ENCODE measurements at places on chromosomes 16 and 17. TPM values are rescaled to one million over a fixed set of nuclear protein-coding genes. Genes with fewer than 3 reads are reported as not detected.

Gene CES1
- total RNA-seq, result 3.2 TPM

Gene SALL1
- total RNA-seq, result not detected

Gene NOD2
- 0.74 TPM for total RNA-seq

Gene ZNF771
- total RNA-seq, result 8.0 TPM

Gene HBQ1
- total RNA-seq, result 0.58 TPM

Gene CCL8
- total RNA-seq, result not detected

Gene STX1B
- total RNA-seq, result 0.11 TPM

Gene CHST5
- not detected for total RNA-seq

Gene ITGA2B
- total RNA-seq, result 0.08 TPM

Gene CCL16
- total RNA-seq, result not detected

Gene TNP2
- total RNA-seq, result not detected

Gene CDRT4
- total RNA-seq, result 0.84 TPM

Gene FBXW10
- 0.52 TPM for total RNA-seq

Gene TBC1D28
- total RNA-seq, result not detected

- H3K36me3 ChIP-seq, result no peaks in the 10 kb centered on the region
- H3K27ac ChIP-seq, result peak overlapping the region; percentile 94
- peak; percentile 87 for DNase-seq
These were observed 500 bp downstream of the MAF start for GRCh38 chr16:79599837-79600637.

DNA sequence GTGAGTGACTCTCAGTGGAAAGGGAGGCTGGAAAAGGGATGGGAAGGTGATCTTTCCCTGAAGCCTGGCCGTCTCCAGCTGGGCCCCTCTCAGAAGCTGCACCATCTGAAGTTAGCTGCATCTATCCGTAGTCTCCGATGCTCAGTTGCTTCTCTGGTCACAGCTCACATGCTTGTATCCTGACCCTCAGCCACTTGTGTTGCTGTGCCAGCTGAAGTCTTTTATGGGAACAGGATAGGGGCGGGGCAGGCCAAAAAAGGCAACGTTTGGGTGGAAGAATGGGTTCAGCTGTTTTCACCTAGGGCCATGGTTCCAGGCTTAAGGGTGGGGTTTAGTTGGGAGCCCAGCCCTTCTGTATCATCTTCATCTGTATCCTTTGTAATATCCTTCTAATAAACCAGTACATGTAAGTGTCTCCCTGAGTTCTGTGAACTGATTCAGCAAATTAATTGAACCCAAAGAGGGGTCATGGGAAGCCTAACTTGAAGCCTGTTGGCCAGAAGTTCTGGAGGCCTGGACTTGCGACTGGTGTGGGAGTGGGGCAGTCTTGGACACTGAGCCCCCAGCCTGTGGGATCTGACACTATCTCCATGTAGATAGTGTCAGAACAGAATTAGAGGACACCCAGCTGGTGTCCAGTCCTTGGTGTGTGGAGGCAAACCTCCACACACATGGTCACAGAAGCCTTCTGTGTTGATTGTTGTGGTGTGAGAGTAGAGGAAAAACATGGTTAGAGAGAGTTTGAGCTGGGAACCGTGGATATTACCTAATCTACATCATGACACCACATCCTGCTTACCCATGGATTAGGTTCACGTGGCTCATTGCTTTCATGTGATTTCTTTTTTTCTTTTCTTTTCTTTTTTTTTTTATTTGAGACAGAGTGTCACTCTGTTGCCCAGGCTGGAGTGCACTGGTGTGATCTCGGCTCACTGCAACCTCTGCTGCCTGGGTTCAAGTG lies 49.3 kb upstream of the FBXO47 start:
- no peak overlapping the region for H3K27ac ChIP-seq
- DNase-seq, result no peak
- no peaks in the 10 kb centered on the region for H3K27me3 ChIP-seq
- H3K4me1 ChIP-seq, result no peaks in the 10 kb centered on the region

DNA sequence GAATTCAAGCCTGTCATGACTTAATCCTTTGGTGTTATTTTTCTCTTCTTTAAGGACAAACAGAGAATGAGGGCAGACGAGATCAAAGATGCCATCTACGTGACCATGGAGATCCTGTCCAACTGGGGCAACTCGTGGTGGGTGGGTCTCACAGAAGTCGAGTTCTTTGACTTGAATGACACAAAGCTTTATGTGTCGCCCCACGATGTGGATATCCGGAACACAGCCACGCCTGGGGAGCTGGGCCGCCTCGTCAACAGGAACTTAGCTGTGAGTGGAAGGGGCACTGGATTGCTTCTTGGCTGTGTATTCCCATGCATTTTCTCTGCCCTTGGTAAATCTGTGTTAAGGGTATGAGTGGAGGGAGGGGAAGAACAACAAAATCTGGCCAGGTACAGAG lies 158.7 kb downstream of the KATNIP start:
- no peak overlapping the region for H3K4me3 ChIP-seq
- no peaks in the 10 kb centered on the region for H3K36me3 ChIP-seq
- H3K27ac ChIP-seq, result no peak overlapping the region
- DNase-seq, result no peak
- H3K27me3 ChIP-seq, result no peaks in the 10 kb centered on the region
- no peaks in the 10 kb centered on the region for H3K4me1 ChIP-seq

DNA sequence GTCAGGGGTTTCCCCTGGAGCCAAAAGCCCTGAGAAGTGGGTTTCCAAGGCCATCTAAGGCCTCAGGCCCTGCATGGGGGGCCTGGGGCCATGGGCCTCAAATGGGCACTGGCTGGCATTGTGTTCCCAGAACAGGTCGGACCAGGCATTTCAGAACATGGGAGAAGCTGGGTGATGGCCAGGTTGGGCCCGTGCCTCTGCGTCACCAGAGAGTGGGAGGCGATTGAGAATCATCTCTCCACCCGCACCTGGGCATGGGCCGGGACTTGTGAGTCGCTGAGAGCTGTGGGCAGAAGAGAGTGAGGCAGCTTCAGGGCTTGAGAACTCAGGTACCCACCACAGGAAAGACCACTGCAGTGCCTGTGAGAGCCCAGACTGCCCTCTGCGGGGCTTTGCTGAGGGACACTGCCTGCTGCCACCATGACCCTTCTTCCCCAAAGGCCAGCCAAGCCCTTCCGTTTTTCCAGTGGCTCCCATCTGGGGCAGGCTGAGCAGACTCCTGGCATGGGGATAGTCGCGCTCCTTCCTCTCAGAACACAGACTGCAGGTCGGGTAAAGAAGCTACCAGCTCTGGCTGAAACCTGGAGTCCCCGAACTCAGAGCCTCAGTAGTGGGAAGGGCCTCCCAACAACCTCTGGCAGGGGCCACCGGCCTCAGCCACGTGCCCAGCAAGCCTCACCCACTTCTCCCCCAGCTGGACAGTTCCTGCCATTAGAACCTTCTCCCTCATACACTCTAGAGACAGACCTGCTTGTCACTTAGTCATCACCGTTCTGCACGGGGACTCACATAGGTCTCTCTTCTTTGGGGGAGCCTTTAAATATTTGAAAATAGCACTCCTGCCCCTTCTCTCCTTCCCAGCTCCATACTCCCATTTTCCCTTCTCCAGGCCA lies 1.6 kb downstream of the RAB11FIP4 start:
- no peak overlapping the region for H3K27ac ChIP-seq
- no peaks in the 10 kb centered on the region for H3K4me1 ChIP-seq
- H3K36me3 ChIP-seq, result no peaks in the 10 kb centered on the region

DNA sequence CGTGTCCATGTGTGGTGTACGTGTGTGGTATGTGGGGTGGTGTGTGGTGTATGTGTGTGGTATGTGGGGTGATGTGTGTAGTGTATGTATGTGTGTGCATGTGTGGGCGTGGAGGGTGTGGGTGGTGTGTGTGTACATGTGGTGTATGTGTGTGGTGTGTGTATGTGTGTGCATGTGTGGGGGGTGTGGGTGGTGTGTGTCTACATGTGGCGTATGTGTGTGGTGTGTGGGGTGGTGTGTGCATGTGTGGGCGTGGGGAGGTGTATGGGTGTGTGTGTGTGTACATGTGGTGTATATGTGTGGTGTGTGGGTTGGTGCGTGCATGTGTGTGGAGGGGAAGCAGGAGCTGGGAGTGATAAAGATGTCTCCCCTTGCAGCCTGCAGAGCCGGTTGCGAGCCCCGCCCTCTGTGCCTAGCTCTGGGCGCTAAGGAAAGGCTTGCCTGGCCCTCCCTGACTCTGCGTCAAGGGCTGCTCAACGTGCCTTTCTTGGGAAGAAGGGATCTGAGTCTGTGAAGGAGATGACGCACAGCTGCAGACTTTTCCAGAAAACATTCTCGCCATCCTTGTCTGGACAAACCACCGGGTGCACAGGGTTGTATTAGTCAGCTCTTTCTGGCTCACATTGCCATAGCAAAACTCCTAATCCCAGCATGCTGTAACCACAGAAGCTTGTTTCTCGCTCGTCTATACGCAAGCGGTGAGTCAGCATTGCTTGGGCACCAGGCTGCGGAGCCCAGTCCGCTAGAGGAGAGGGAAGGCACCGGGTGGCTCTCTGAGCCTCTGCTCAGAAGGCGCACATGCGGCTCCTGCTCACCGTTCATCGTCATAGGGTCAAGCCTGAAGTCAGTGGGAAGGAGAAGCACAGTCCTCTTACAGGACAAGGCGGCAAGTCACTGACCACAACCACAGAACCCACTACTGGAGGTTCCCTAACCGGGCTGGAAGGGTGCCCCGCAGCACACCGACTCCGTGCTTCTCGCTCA lies 2.0 kb upstream of the CD300H start:
- no peak overlapping the region for H3K4me3 ChIP-seq
- peak overlapping the region; percentile 58 for H3K27ac ChIP-seq
- H3K27me3 ChIP-seq, result no peaks in the 10 kb centered on the region
- no peaks in the 10 kb centered on the region for H3K36me3 ChIP-seq
- H3K4me1 ChIP-seq, result no peaks in the 10 kb centered on the region

GRCh38 chr16:85338989-85339685 lies 226.9 kb upstream of the CIBAR2 start:
- H3K36me3 ChIP-seq, result no peaks in the 10 kb centered on the region
- no peak overlapping the region for H3K4me3 ChIP-seq
- DNase-seq, result no peak
- no peak overlapping the region for H3K27ac ChIP-seq
- no peaks in the 10 kb centered on the region for H3K4me1 ChIP-seq
- H3K27me3 ChIP-seq, result no peaks in the 10 kb centered on the region

DNA sequence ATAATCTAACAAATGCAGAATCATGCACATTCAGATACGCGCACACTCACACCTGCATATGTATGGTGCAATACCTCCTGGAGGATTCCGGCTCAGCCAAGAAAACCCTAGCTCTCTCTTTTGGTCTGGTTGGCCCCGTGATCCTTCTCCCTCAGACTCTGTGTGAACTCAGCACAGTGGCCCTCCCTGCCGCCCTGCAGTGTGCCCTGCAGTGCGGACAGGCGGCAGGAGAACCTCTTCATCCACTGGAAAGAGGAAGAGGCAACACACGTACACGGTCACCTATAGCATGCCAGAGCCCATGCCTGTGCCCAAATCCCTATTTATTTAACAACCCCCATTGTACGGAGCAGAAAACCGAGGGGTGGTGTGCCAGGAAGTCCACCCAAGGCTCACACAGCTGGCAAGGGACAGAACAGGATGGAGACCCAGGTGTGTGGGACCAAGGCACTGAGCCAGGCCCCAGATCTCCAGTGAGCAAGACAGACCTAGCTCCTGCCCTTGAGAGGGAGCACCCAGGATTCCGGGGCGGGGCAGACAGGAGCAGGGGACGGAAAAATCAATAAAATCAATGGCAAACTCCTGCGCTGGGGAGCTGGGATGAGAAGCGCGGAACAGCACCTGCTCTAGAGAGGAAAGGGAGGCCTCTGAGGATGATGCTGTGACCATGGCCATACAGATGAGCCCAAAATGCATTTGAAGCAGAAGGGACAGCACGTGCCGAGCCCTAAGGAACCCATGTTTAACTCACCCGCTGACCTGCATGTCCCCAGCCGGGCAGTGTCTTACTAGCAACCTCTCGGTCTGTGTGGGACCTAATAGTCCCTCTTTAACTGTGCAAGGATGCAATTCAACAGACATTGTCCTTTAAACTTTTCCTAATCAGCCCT lies 54.7 kb upstream of the CIBAR2 start:
- H3K27ac ChIP-seq, result peak overlapping the region; percentile 73
- no peaks in the 10 kb centered on the region for H3K36me3 ChIP-seq
- H3K27me3 ChIP-seq, result no peaks in the 10 kb centered on the region
- H3K4me1 ChIP-seq, result peaks cover 65% of the 10 kb centered on the region

GRCh38 chr16:49203361-49203760 lies 78.3 kb downstream of the CBLN1 start:
- H3K36me3 ChIP-seq, result no peaks in the 10 kb centered on the region
- no peaks in the 10 kb centered on the region for H3K4me1 ChIP-seq
- no peak for DNase-seq
- H3K27ac ChIP-seq, result no peak overlapping the region

GRCh38 chr17:50059256-50059655 lies 3.3 kb downstream of the ITGA3 start:
- peak overlapping the region; percentile 92 for H3K27ac ChIP-seq
- no peaks in the 10 kb centered on the region for H3K27me3 ChIP-seq
- H3K4me1 ChIP-seq, result peaks cover 82% of the 10 kb centered on the region
- peak overlapping the region; percentile 76 for H3K4me3 ChIP-seq

GRCh38 chr16:84194470-84195200 lies 3.7 kb downstream of the ADAD2 start:
- H3K4me3 ChIP-seq, result no peak overlapping the region
- H3K27me3 ChIP-seq, result no peaks in the 10 kb centered on the region
- no peaks in the 10 kb centered on the region for H3K4me1 ChIP-seq
- no peak overlapping the region for H3K27ac ChIP-seq

GRCh38 chr17:63973930-63974593 lies 1.3 kb upstream of the SCN4A start:
- DNase-seq, result peak; percentile 93
- no peaks in the 10 kb centered on the region for H3K27me3 ChIP-seq
- H3K27ac ChIP-seq, result peak overlapping the region; percentile 93

GRCh38 chr16:57044931-57045693 lies 47.3 kb upstream of the CPNE2 start:
- DNase-seq, result no peak
- no peaks in the 10 kb centered on the region for H3K4me1 ChIP-seq
- no peak overlapping the region for H3K27ac ChIP-seq
- no peaks in the 10 kb centered on the region for H3K27me3 ChIP-seq
- no peaks in the 10 kb centered on the region for H3K36me3 ChIP-seq
- peak overlapping the region; percentile 38 for H3K4me3 ChIP-seq

GRCh38 chr17:77427391-77427991 lies 286.7 kb downstream of the SEC14L1 start:
- H3K4me1 ChIP-seq, result peaks cover 84% of the 10 kb centered on the region
- DNase-seq, result peak; percentile 74
- no peak overlapping the region for H3K4me3 ChIP-seq
- no peaks in the 10 kb centered on the region for H3K36me3 ChIP-seq
- no peaks in the 10 kb centered on the region for H3K27me3 ChIP-seq

GRCh38 chr17:76567634-76568432 lies 17.8 kb downstream of the ST6GALNAC2 start:
- H3K4me3 ChIP-seq, result no peak overlapping the region
- DNase-seq, result no peak
- no peaks in the 10 kb centered on the region for H3K36me3 ChIP-seq
- H3K4me1 ChIP-seq, result peaks cover 38% of the 10 kb centered on the region
- no peaks in the 10 kb centered on the region for H3K27me3 ChIP-seq
- no peak overlapping the region for H3K27ac ChIP-seq

- H3K4me1 ChIP-seq, result no peaks in the 10 kb centered on the region
- H3K4me3 ChIP-seq, result no peak overlapping the region
- DNase-seq, result no peak
- no peaks in the 10 kb centered on the region for H3K36me3 ChIP-seq
- no peak overlapping the region for H3K27ac ChIP-seq
- H3K27me3 ChIP-seq, result no peaks in the 10 kb centered on the region
These were observed 151.7 kb downstream of the PRKCB start for GRCh38 chr16:23987443-23987842.

- no peak overlapping the region for H3K4me3 ChIP-seq
- peaks cover 13% of the 10 kb centered on the region for H3K27me3 ChIP-seq
- H3K4me1 ChIP-seq, result no peaks in the 10 kb centered on the region
- H3K27ac ChIP-seq, result no peak overlapping the region
These were observed 300.9 kb downstream of the FOXL1 start for GRCh38 chr16:86879268-86879667.
